ENCODE measurements at places on chromosomes 7 and 10.

DNA sequence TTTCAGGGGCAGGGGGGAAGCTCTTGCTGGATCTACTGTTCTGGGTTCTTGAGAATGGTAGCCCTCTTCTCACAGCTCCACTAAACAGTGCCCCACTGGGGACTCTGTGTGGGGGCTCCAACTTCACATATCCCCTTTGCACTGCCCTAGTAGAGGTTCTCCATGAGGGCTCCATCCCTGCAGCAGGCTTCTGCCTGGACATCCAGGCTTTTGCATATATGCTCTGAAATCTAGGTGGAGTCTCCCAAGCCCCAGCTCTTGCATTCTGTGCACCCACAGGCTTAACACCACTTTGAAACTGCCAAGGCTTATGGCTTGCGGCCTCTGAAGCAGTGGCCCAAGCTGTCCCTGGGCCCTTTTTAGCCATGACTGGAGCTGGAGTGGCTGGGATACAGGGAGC, 150.7 kb downstream of the LRMDA start:
- no peak for DNase-seq

DNA sequence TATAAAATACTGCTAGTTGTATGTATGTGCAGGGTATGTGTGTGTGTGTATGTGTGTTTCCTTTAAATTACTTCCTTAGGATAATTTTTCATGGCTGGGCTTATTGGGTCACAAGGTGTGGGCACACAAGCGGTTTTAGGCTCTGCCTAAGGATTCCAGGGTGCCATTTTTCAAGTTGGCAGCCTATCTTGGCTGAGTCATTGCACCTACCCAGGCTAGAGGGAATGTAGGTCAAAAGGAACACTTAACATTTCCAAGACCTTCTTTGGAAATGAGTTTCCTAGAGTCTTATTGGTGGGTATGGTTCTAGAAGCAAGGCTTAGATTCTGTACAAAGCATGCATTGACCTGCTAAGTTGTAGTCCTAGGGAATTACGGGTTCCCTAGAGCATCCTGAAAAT, 642.1 kb downstream of the LRMDA start:
- DNase-seq, result no peak

DNA sequence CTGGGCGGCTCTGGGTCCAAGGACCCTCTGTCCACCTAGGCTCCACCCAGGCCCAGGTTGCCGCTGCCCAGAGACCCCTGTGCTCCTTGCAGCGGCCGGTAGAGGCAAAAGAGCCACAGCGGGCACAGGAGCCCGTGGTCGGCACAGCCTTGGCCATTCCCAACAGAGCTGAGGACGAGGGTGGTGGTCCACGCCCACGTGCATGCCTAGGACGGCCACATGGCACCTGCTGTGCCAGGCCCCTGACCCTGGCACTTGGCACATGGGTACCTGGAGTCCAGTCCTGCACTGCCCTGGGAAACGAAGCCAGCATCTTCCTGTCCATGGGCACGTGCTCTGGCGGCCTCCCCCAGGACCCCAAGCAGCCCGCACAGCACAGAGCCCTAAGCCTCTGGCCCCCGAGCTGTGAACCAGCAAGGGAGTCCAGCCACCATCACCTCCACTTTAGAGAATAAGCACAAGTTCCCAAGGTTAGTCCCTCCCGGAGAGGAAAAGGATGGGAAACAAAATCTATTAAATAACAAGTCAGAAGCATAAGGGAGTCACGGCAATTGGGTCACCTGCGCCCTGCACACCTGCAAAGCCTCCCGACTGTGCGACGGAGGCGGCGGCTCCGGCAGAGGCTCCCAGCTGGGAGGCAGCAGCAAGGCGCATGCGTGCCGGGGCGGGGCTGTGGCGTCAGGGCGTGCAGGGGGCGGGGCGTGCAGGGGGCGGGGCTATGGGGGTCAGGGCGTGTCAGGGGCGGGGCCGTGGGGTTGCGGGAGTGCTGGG, 59.1 kb downstream of the STK32C start:
- DNase-seq, result peak; percentile 82

DNA sequence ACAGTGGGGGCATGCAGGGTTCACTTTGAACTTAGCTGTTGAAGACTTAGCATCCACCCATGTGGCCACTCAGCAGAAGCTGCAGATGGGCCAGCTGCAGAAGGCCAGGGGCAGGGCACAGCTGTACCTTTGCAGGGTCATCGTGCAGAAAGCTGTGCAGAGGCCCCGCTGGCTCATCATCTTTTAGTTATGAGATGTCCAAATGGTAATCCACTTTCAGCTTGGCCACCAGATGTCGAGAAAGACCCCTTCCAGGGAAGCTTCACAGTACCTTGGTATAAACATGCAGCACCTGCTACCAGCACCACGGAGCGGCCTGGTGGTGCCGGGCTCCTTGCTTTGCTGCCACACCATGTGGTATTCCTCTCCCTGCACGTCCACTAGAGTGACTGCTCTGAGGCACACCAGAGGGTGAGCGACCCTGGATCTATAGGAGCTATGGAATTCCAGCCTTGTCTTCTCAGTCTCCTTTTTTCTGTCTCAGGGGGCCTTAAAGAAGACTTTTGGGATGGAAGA, 74.2 kb upstream of the LAMB4 start:
- DNase-seq, result no peak

GRCh38 chr10:113126229-113127201, 176.5 kb downstream of the TCF7L2 start:
- DNase-seq, result peak; percentile 69

DNA sequence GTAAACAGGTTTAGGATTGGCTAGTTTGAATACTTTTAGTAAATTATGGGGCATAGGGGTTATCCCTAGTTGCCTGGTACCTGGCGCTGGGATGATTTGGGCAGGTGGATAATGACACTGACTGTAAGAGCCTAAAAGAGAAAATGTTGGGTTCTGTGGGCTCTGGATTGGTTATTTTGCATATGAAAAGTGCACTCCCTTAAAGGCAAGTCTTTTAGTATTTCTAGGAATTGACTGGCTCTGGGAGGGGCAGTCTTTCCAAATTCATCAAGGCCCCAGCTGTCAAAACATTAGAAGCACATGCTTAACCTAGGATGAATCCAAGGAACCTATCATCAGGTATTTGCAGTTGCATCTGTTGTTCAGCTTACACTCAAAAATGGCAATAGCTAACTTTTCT, 454.6 kb upstream of the SORCS1 start:
- no peak for DNase-seq

- DNase-seq, result no peak
Measured at GRCh38 chr10:62926407-62926806, 110.2 kb upstream of the EGR2 start.

DNA sequence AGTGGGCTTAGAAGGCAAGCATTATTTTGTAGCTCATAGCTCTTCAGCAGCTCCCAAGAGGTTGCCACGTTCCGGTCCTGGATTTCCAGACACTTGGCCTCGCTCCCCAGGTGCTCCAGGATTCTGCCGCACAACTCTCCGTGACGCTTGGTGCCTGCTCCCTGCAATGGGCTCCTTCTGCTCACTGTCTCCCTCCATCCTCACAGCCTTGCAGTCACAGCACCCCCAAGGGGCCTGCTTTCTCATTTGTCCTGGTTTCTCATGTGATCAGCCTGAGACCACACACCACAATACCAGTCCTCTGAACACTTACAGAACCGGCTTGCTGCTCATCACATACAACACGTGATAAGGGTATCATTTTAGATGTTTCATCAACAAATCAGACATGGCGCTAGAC, 9.8 kb downstream of the IGFBP3 start:
- no peak for DNase-seq

GRCh38 chr10:25641595-25641994, 292.4 kb upstream of the MYO3A start:
- no peak for DNase-seq

DNA sequence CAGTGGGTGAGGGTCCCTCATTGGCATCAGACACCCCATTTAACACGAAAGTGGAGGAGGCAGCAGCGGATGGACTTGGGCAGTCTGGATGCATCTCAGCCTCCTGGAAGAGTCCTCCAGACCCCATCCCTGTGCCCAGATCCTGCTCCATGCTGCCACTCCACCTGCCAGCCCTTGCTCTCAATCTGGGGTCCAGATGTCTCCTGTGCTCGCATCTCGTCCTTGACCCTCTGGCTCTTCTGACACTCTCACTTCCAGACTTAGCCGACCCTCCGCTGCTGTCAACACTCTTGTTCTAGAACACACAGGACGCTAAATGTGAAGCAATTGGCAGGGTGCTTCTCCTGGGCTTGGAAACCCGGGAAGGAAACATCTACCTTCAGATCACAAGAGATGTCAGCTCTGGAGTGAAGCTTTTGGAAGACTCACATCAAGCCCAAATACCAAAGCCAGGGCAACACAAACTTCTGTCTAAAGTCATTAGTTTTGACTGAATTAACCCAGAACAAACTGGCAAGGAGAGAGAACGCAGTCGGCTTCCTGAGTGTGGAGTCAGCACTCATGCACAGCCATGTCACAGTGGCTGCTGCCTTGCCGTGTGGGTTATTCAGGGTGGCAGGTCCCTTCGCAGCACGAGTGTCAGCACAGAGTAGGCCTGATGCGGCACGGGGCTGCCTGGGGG, 379.1 kb downstream of the TCERG1L start:
- no peak for DNase-seq

DNA sequence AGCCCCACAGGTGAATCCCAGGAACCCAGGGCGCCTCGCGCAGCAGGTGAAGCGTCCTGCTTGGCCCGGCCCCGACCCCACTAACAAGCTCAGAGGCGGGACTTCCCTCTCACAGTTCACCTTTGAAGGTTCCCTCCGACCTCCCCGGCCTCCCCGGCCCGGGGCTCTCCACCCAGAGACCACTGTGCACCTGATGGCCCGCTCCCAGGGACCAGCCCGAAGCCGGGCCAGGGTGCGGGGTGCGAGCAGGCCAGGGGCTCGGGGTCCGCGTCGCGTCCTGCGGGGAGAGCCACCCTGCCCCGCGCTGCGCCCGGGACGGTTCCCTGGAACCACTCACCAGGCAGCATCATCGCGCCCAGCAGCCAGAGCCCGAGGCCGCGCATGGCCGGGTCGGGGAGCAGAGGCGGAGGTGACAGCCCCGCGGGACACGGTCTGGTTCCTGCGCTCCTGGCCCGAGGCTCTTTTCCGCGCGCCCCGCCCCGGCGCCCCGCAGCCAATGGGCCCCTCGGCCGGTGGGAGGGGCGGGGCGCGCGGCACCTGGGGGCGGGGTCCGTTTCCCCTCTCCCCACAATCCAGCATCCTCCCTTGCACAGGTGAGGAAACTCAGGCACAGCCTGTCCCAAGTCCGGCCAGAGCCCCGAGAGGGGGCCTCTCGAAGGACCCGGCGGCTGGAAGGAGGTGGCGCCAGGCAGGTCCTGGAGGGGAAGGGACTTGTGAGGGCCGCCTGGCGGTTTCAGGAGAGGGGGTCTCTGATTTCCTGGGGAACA, at the start of gene ADAM8:
TSS of gene ADAM8 (minus strand) at position 434 of the 767 bp plus-strand sequence. CDS start at position 383, 51 bp downstream.
- DNase-seq, result peak; percentile 87

DNA sequence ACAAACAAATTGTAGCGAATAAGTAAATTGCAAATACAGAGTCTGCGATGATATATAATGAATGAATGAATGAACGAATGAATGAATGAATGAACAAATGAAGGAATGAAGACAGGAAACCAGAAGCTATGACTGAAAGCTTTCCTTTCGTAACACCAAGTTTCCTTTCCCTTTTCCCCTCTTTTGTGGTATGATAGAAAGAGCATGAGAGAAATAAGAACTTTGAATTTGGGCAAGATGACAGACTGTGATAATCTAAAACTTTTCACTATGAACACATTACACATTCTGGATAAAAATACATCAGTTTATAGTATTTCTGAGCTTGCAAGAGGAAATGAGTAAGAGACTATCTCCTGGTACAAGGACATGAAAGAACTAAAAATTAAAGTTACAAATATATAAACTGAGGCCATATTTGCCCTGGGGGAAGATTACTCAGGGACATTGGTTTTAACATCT, 8.4 kb upstream of the UCN3 start:
- DNase-seq, result no peak

DNA sequence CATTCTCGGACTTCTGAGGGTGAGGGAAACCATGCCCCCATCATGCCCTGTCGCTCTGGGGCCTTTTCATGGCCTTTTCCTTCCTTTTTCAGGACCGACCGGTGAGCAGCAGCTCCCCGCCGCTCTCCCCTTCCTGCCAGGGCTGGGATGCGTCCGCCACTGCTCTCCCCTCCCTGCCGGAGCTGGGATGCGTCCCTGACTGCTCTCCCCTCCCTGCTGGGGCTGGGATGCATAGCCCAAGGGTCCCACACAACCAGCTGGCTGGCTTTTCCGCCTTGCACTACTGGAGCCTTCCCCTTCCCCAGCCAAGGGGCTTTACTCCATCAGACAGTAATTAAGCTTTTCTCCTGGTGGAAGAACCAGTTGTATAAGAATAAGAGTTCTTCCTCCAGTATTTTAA, 129.7 kb upstream of the COBL start:
- no peak for DNase-seq

DNA sequence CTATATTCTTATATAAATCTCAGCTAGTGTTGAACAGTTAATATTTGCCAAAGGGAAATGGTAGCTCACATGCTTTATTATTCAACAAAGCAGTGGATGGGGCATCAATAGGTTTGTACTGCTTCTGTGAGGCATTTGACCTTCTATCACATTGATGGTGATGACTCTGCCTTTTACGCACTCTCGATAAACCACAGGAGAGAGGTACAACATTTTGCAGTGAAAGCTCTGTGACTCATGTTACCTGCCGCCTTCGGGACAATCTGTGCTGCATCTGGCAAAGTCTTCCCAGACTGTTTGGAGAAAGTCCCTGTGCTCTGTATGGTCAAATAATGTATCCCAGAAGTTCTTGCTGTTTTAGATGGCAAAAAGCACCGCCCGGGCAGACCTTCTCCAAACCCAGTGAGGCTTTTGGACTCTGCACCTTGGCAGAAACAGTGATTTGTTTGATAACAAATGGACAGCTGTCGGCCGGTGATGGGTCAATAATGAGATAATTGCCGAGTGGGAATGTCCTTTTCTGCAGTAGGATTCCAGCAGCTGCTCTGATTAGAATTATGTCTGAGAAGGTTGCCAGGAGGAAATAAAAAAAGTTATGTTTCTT, 61.0 kb downstream of the PLPP4 start:
- no peak for DNase-seq

DNA sequence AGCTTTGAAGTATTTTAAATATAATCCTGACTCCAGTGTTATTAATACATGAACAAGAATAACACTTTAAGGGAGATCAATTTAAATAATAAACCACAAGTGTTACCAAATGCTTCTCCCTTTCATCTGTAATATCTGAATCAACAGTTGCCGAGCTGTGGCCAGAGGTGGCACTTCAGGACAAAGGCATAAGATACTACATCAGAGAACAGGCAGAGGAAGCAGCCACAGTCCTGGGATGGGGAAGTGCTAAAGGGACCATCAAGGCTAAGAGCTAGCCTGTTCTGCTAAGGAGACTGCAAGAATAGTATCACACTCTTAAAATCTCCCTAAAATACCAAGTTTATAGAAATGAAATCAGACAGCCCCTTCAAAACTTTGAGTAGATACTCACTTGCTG, 378.2 kb upstream of the PRKCQ start:
- no peak for DNase-seq

- DNase-seq, result no peak
Measured at GRCh38 chr10:57983281-57983791, 284.4 kb downstream of the IPMK start.

DNA sequence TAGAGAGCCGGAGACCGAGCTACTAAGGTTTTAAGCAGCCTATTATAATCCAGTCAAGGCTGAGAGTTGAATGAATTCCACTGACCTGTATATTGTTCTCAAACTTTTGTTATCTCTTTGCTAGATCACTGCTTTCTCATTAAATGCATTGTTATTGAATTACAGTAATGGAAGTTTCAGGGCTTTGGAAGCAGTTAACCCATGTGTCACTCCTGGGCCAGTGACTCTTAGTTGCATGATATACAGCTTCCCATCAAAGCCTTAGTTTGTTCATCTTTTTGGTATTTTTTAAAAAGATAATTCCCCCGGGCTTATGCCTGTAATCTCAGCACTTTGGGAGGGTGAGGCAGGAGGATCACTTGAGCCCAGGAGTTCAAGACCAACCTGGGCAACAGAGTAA, 55.4 kb upstream of the KIAA1217 start:
- no peak for DNase-seq

Measured in stimulated activated CD4-positive, alpha-beta T cell treated with anti-CD3 and anti-CD28 coated beads, Interleukin-15, amount 100 ng/mL, for 24 hours (primary cell).